ENCODE measurements at places on chromosomes 5 and 9.

DNA sequence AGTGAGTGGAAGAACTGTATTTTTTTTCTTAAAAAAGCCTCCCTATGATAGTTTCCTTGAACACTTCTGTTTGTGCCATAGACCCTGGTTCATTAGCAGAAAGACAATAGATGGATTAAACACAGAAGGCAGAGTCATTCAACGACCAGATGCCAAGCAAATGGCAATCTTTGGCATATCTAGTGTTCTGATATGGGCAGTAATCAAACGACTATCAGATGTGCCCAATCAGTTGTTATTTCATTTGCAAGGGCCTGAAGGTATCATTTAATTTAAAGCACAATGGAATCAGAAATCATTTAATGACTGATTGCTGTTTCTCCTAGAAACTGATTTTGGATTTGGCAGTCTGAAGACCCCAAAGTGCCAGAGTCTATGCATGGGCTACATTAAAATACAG is 61.3 kb downstream of the SGCD start:
- no peak for DNase-seq

DNA sequence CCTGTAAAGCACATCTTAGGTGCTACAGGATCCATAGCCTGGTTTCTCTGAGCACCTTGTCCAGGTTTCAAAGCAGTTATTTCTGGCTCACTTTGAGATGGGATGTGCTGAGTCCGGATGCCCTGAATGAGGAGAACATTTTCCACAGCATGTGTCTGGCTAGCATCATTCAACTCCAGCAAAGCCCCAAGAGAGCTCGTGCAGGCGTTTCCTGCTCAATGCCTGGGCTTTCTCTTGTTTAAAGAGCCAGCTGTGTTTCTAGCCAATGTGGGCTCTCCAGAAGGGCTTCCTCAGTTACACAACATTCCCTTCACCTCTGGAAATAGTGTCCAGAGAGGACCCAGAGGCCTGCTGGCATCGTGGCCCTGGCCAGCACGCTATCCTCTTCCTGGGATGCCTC is 411.7 kb downstream of the DMAC1 start:
- DNase-seq: no peak

GRCh38 chr9:119998614-119999013 is 581.4 kb downstream of the CDK5RAP2 start:
- DNase-seq: no peak

GRCh38 chr5:121152411-121152810 is 688.3 kb downstream of the PRR16 start:
- DNase-seq: no peak

GRCh38 chr9:20358207-20358606 is 264.1 kb downstream of the MLLT3 start:
- no peak for DNase-seq

DNA sequence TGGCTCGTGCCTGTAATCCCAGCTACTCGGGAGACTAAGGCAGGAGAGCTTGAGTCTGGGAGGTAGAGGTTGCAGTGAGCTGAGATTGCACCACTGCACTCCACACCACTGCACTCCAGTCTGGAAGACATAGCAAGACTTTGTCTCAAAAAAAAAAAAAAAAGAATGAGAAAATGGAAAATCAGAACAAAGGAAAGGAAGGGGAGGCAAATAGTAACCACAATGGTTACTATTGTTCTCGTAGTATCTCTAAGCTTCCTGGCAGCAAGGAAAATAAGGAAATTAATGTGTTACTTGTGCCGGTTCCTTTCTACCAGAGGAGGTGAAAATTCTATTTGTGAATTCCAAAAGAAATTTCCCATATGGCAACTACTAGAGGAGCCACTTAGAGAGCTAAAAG is 48.5 kb upstream of the BNC2 start:
- DNase-seq: no peak

DNA sequence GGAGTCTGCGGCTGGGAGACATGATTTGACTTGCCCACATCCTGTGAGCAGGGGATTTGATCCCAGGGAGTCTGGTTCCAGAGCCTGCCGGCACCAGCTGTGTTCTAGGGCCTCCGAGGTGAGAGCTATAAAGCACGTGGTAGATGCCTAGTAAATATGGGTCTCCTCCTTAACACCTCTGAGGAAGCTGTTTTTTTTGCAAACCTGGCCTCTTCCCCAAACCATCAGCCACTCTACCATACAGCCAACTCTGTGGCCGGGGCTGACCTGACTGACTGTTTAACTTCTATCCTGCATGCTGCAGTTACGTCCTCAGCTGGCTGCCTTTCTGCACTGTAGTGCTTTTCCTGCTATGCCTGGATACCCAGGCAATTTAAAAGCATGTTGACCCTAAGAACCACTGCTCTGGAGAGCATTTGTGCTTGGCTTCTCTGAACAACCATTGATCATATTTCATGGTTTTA is 220.5 kb downstream of the SLIT3 start:
- no peak for DNase-seq

DNA sequence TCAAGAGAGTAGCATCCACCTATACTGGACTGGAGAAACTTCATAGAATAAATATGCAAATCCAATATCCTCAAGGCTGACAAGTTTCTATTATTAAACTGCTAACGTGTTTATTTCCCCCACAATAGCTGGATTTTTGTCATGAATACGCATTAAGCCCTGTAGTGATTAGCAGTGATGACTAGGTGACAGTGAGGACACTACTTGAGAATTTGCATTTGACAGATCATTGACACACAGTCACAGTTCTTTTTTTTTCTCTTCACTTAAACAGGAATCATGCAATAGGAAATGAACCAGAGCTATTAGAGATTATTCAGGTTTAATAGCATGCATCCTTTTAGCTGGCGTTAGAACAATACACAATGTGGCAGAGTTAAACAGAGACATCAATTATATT is 35.3 kb downstream of the MPDZ start:
- no peak for DNase-seq

- DNase-seq: no peak
These were observed 2.5 kb downstream of the IL7R start for GRCh38 chr5:35859101-35859661.

GRCh38 chr9:36039121-36039520 is 2.4 kb downstream of the RECK start:
- DNase-seq: no peak

DNA sequence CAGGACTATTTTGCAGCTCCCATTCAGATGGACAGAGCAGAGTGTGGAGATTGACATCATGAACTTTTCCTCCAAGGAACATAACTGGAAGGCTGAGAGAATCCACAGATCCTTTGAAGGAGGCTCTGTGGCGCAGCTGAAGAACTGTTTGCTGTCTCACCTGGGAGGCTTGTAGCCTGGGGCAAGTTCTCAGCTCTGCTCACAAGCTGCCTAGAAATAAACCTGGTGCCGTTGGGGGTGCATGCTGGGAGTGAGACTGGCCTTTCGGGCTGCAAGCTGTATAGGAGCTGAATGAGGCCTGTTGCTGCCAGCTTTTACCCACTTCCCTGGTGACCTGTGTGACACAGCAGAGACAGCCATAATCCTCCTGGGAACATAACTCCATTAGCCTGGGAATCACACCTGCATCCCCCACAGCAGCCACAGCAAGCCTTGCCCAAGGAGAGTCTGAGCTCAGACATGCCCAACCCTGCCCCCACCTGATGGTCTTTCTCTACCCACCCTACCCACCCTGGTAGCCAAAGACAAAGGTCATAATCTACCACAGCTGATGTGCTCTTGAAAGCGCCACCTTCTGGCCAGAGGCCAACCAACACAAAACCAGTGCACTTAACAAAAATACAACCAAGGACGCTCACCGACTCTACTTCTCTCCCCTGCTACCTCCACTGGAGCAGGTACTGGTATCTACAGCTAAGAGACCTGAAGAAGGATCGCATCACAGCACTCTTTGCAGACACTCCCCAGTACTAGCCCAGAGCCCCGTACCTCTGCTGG is 205.1 kb upstream of the MRPS30 start:
- DNase-seq: no peak

Measured in stimulated activated CD4-positive, alpha-beta T cell treated with anti-CD3 and anti-CD28 coated beads, Interleukin-12 subunit alpha, Interleukin-12 subunit beta, amount 100 ng/mL, for 24 hours (primary cell).